T-helper 17 cell (primary cell): ENCODE measurements at places on chromosomes 16 and 17. TPM values are rescaled to one million over a fixed set of nuclear protein-coding genes. Genes with fewer than 3 reads are reported as not detected.
A peak's percentile ranks its signal among the peaks of the same experiment; 100 is the strongest.

MT1F gene
- total RNA-seq = 8.8 TPM

DNAH17 gene
- 0.87 TPM for total RNA-seq

ATP2A1 gene
- 0.75 TPM for total RNA-seq

VMO1 gene
- total RNA-seq = not detected

TIMM22 gene
- 8.3 TPM for total RNA-seq

DNA sequence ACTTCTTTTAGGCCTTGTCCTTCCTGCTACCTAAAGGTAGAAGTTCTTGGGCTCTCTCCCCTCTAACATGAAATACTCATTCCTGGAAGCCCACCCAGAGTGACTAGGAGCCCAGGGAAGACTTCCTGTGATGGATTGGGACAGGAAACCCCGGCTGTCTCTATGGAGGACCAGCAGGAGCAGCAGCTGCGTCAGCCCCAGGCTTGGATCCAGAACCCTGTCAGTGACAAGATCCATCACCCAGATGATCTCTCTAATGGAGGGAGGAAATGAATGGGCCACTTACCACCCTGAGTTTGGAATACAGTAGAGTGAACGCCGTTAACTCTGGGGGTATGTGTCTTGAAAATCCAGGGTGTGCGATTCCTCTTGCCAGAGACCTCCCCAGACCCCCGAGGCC is 195.7 kb upstream of the WSCD1 start:
- no peak for DNase-seq
- H3K27me3 ChIP-seq = peaks cover 63% of the 10 kb centered on the region
- peaks cover 3% of the 10 kb centered on the region for H3K4me1 ChIP-seq

DNA sequence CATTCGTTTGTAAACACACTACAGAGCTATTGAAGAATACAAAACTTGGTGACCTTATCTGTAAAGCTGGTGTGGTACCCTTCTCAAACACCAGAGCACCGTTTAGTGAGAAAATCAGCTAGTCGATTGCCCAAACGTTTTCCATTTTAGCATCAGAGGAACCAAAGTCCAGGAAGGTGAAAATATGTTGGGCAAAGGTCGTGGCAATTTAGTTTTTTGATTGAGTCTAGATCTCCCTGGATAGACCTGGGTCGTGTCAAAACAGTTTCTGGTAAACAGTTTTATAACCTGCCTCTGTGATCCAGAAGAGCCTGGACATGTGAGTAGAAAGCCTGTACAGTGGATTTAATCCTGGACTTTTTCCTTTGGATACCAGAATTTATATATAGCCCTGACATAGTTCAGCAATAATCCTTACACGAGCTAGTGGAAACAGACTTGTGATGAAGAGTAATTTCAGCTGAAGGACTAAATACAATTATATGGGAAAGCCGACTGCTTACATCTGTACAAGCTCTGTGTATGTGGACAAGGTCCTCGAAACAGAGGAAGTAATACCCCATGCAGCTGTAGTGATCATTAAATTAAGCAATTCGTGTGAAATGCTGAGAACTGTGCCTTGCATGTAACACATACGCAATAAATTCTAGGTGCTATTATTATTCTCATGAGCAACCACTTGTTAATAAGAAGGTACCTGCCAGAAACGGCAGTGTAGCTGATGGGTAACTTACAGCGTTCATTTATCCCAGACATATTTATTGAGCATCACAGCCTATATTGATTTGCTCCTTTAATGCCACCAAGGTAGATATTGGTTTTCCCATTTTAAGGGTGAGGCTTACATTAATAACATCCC is 72.5 kb downstream of the MAP2K6 start:
- H3K36me3 ChIP-seq = peaks cover 2% of the 10 kb centered on the region
- H3K27me3 ChIP-seq = no peaks in the 10 kb centered on the region
- H3K4me1 ChIP-seq = peaks cover 13% of the 10 kb centered on the region

DNA sequence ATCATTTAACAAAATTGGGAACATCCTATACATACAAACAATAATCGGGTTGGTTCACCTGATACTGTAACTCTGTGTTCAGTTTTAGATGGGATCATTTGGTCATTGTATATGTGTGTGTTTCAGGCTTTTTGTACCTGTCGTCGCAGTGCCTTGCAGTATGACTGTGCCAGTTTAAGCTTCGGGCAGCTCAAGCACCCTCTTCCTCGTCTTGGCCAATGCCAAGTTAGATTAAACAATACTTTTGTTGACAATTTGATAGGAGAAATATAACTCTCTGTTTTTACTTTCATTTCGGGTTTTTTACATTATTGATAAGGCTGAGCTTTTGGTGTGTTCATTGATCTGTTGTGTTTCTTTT is 37.0 kb upstream of the ARHGAP17 start:
- peak overlapping the region; percentile 96 for H3K27ac ChIP-seq
- peaks cover 36% of the 10 kb centered on the region for H3K4me1 ChIP-seq
- H3K27me3 ChIP-seq = no peaks in the 10 kb centered on the region
- DNase-seq = no peak
- no peaks in the 10 kb centered on the region for H3K36me3 ChIP-seq

GRCh38 chr17:8986295-8986694 is 20.8 kb upstream of the PIK3R5 start:
- peaks cover 12% of the 10 kb centered on the region for H3K4me1 ChIP-seq
- H3K27ac ChIP-seq = no peak overlapping the region
- H3K27me3 ChIP-seq = no peaks in the 10 kb centered on the region
- no peak for DNase-seq
- no peak overlapping the region for H3K4me3 ChIP-seq
- H3K36me3 ChIP-seq = no peaks in the 10 kb centered on the region

DNA sequence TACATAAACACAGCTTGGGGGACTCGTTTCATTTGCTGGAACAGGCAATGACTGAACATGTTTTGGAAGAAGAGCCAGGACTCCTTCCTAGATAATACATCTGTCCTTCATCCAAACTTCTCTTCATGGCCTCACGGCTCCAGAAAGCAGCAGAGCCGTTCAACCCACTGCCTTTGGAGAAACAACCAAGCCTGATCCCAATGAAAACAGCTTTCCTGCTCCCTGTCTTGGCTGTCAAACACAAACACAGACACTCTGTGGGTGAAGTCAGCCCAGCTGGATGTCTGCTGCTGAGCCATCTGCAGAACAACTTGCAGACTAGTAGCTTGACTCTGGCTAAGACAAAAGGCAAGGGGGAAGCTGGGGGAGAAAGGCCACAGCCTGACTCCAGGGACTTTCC is 345.1 kb upstream of the PSMD7 start:
- DNase-seq = no peak
- no peaks in the 10 kb centered on the region for H3K36me3 ChIP-seq
- no peak overlapping the region for H3K4me3 ChIP-seq

DNA sequence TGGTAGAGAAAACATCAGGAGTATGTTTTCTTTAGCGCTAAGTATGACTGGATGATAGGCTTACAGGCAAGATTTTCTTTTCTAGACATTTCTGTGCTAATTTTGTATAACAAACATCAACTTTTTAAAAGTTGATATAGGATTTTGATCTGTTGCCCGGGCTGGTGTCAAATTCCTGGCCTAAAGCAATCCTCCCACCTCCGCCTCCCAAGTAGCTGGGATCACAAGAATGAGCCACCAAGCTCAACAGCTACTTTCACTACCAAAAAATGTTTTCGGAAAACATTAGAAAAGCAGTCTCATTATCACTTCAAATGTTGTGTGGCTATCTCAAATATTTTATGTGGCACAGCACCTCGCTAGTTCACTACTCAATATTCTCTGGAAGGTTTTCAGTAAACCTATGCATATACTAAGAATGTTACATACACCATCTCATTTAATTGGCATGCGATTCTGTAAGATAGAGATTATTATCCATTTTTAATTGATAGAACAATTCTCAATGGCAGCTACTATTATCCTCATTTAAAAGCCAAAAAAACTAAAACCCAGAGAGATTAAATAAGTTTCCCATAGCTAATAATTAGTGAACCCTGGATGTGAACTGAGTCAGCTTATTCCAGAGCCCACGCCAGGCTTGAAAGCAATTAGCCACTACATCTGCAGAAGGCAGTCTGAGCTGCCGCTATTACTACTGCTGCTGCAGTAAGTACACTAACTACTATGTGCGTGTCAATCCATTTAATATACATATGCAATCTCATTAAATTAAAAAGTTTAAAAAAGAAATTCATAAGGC is 41.7 kb downstream of the CREBBP start:
- H3K27me3 ChIP-seq = no peaks in the 10 kb centered on the region
- H3K27ac ChIP-seq = peak overlapping the region; percentile 1
- H3K4me3 ChIP-seq = no peak overlapping the region
- DNase-seq = no peak
- H3K4me1 ChIP-seq = peaks cover 26% of the 10 kb centered on the region
- no peaks in the 10 kb centered on the region for H3K36me3 ChIP-seq

DNA sequence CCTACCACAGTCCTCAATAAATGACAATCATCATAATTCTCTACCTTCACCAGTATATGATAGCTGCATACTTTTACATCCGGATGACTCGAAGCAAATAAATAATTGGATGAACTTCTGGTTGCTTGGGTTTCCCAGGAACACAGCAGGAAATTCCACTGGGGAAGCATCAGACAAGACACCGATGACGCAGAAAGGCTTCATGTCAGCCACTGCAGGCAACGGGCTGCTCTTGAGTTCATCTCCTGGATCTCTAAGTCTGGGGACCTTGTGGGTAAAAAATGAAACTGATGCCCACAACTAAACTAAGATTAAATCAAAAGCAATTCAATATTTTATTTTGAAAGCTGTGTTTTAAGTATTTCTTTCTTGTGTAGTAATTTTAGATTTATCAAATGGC is 472.1 kb upstream of the C16orf82 start:
- peaks cover 5% of the 10 kb centered on the region for H3K27me3 ChIP-seq
- H3K4me3 ChIP-seq = no peak overlapping the region
- DNase-seq = no peak
- peaks cover 11% of the 10 kb centered on the region for H3K4me1 ChIP-seq

GRCh38 chr16:49469930-49470451 is 96.4 kb downstream of the C16orf78 start:
- H3K27ac ChIP-seq = no peak overlapping the region
- DNase-seq = no peak
- H3K27me3 ChIP-seq = no peaks in the 10 kb centered on the region
- no peak overlapping the region for H3K4me3 ChIP-seq

DNA sequence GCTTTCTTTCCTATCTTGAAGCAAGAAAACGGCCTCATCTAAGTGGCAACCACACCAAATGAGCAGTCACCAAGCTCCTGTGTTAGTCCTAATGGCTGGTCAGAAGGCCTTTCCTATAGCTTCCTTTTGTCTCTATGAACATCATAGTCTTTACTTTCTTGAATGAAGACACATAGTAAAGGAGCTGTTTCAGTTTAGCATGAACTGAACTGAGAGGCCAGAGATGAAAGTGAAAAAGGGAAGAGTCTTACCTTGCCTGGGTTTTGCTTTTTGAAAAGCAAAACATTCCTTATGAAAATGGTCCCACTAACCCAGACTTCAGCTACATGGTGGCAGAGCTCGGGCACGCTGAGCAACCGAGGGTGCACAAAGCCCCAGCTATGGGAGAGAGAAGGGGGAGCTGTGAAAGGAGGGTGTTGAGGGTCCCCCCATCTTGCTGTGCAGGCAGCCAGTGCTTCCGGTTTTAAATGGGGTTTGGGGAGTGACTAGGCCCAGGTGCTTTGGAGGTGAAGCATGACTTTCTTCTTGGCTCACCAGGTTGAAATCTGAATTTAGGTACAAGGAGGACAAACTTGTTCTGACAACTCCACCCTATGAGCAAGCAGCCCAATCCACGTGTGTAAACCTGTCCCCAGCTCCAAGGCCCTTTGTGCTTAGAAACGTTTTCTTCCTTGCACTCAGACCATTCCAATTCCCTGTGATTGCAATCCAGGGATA is 9.1 kb upstream of the PSMC3IP start:
- no peaks in the 10 kb centered on the region for H3K27me3 ChIP-seq
- H3K4me3 ChIP-seq = no peak overlapping the region
- H3K4me1 ChIP-seq = peaks cover 5% of the 10 kb centered on the region
- no peak overlapping the region for H3K27ac ChIP-seq
- DNase-seq = no peak

DNA sequence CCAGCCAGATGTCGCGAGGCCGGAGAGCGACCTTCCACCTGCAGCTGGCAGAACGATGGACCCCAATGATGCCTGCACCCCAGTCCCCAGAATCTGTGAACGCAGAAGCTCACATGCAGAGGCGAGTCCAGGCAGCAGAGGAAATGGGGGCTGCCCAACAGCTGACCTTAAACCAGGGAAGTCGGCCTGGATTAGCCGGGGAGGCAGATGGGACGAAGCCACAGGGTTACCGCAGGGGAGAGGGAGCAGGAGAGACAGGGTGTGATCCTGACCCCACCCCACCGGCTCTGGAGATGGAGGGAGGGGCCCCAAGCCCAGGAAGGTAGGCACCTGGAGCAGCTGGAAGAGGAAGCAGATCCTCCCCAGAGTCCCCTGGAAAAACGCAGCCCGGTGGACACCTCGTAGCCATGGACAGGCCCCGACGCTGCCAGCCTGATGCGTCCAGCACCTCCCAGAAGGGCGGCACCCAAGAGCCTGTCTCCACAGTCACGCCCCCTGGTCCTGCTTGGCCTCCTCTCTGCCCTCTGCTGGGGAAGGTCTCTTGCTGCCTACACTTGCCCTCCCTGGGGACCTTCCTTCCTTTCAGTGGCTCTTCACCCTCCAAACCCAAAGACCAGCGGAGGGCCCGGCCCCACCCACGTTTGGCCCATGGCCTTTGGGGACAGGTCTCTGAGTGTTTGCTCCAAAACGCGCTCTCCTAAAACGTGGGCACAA is 37.3 kb downstream of the PIEZO1 start:
- no peak for DNase-seq
- H3K27me3 ChIP-seq = no peaks in the 10 kb centered on the region
- H3K4me1 ChIP-seq = peaks cover 24% of the 10 kb centered on the region
- no peaks in the 10 kb centered on the region for H3K36me3 ChIP-seq

DNA sequence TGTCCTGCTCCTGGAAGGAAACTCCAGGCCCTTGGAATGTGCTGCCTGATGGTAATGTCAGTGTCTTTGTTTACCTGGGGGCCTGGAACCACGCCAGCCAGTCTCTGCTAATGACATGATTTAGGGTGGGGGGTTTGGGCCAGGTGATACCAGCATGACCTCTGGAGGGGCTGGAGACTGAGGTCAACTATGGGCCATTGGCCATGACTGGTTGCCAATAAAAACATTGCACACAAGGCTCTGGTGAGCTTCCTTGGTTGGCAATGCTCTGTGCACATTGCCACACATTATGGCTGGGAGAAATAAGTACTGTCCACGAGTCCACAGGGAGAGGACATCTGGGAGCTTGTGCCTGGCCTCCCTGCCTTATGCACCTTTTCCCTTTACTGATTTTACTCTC is 52.5 kb downstream of the LITAF start:
- no peaks in the 10 kb centered on the region for H3K27me3 ChIP-seq
- DNase-seq = no peak
- no peak overlapping the region for H3K27ac ChIP-seq
- no peaks in the 10 kb centered on the region for H3K36me3 ChIP-seq
- no peak overlapping the region for H3K4me3 ChIP-seq

- peaks cover 4% of the 10 kb centered on the region for H3K36me3 ChIP-seq
- H3K4me3 ChIP-seq = no peak overlapping the region
- H3K27me3 ChIP-seq = no peaks in the 10 kb centered on the region
- DNase-seq = no peak
- peaks cover 12% of the 10 kb centered on the region for H3K4me1 ChIP-seq
- peak overlapping the region; percentile 65 for H3K27ac ChIP-seq
Observed at GRCh38 chr16:84563786-84564420, 54.0 kb downstream of the COTL1 start.

- no peak overlapping the region for H3K27ac ChIP-seq
- peaks cover 36% of the 10 kb centered on the region for H3K4me1 ChIP-seq
- H3K27me3 ChIP-seq = no peaks in the 10 kb centered on the region
- H3K4me3 ChIP-seq = peak overlapping the region; percentile 68
- H3K36me3 ChIP-seq = peaks cover 6% of the 10 kb centered on the region
Observed at GRCh38 chr17:5464717-5465507, 3.9 kb downstream of the DHX33 start.
